SIG-M5 (cell line): ENCODE measurements at places on chromosomes 4 and X.

DNA sequence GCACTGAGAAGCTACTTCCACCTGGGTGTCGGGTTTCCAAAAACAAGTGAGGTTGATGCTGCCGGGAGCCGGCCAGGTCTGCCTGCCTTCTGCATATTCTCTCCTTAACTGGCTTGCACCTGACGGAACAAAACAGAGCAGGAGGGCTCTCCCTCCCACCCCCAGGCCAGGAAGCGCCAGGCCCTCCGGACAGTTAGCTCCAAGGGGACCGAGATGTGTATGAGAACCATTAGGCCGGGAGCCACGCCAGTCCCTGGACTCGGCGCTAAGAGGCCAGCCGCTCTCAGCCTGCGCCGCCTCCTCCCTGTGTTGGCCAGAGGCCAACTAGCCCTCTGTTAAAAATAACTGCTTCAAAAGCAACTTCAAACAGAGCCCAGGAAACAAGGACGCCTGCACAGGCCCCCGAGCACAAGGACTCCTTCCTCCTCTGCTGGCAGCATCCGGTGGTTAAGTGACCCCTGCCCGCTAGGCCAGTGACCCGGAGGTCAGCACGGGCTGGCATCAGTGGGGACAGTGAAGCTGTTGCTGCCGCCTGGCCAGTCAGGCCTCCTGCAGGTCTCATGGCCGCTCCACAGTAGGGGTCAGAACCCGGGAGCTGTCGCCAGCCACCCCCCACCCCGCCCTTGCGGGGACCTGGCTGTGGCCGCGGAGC is 107.9 kb downstream of the ABLIM2 start:
- DNase-seq = no peak

DNA sequence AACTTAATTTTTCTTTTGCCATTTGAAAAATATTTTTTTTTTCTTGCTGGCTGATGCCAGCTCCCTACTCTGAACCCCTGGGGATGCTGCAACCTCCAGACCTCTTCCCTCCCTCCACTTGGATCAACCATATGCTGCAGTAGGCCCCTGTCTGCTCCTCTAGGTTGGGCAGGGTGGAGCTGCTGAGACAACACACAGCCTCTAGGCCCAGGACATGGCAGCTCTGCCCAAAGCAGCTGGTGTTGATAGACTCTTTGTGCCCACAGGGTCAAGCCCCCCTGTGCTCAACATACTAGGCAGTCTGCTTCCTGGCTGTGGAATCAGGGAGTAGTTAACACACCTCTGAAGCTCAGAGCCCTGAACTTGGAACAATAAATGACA is 19.9 kb upstream of the CLNK start:
- DNase-seq = no peak

GRCh38 chr4:184983672-184984356 is 34.5 kb upstream of the HELT start:
- no peak for DNase-seq

DNA sequence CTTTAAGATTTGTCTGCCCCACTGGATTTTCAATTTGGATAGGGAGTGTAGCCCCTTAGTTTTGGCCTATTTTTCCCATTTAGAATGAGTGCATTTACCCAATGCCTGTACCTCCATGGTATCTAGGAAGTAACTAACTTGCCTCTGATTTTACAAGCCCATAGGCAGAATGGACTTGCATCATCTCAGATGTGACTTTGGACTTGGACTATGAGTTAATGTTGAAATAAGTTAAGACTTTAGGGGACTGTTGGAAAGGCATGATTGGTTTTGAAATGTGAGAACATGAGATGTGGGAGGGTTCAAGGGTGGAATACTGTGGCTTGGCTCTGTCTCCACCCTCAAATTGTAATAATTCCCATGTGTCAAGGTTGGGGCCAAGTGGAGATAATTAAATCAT is 2480.2 kb downstream of the PCDH7 start:
- DNase-seq = no peak

DNA sequence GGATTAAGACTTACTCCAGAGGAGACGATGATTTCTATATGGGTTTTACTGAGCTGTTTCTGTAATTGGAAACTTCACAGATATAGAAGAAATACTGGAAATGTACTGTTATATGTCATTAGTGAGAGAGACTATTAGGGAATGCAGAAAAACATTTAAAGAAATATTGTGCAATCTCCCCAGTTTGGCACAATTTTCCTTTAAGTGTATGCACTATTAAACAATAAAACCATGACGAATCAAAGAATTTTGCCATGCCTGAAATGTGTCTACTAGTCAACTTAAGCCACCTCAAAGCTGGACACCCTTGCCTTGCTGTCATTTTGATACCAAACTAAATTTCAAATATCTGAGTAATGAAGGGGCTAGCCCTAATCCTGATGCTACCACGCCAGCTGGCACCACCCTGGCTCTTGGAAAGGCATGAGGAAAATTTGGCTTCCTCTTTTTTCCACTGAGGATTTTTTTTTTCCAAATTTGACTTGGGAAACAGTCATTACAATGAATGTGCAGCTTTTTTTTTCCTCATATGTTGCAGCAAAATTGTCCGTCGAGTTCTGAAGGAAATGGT is 36.1 kb downstream of the MTTP start:
- no peak for DNase-seq

GRCh38 chrX:78979789-78980464 is 34.7 kb downstream of the P2RY10 start:
- DNase-seq = no peak

- DNase-seq = no peak
Observed at GRCh38 chr4:81919810-81920209, 448.1 kb upstream of the RASGEF1B start.

GRCh38 chr4:19694812-19695211 is 556.9 kb upstream of the SLIT2 start:
- DNase-seq = no peak

- no peak for DNase-seq
Observed at GRCh38 chr4:5908876-5909427, 16.1 kb upstream of the CRMP1 start.

- no peak for DNase-seq
Observed at GRCh38 chrX:38236901-38237615, 16.4 kb upstream of the SRPX start.

GRCh38 chr4:104500442-104500841 is 5.7 kb upstream of the CXXC4 start:
- DNase-seq = no peak

- no peak for DNase-seq
Observed at GRCh38 chrX:79035421-79035820, 90.2 kb downstream of the P2RY10 start.

- DNase-seq = no peak
Observed at GRCh38 chrX:106263817-106264216, 95.7 kb downstream of the PWWP3B start.
